ENCODE measurements at places on chromosomes 2 and 18. TPM values are rescaled to one million over a fixed set of nuclear protein-coding genes. Genes with fewer than 3 reads are reported as not detected.

The GALR1 gene
- not detected for total RNA-seq

The ALPP gene
- total RNA-seq, result not detected

DNA sequence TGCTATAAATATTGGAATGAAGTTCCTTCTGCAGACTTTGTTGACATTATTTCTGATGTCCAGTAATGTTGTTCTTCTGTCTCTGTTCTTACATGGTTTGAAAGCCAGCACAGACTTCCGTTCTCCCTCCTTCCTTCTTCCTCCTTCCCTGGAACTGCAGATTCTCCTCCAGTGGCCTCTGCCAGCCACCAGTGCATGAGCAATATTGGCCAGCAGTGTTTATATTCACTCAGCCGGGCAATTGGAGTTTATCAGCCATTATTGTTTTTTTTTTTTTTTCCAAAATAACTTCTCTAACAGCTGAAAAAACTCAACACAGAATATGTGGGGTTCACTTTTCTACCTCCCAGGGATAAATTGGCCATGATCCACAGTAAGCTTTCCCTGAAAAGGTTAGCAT lies 86.8 kb downstream of the ADCYAP1 start:
- no peak for DNase-seq

DNA sequence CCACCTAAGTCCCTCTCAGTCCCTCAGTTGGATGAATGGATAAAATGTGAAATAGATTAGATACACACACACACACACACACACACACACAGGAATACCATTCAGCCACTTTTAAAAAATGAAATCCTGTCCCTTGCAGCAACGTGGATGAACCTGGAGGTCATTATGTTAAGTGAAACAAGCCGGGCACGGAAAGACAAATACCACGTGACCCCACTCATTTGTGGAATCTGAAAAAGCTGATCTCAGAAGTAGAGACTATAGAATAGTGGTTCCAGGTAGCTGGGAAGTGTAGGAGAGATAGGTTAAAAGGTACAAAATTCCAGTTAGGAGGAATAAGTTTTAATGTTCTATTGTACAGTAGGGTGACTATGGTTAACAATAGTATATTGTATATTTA lies 31.0 kb downstream of the TTC32 start:
- no peak for DNase-seq

DNA sequence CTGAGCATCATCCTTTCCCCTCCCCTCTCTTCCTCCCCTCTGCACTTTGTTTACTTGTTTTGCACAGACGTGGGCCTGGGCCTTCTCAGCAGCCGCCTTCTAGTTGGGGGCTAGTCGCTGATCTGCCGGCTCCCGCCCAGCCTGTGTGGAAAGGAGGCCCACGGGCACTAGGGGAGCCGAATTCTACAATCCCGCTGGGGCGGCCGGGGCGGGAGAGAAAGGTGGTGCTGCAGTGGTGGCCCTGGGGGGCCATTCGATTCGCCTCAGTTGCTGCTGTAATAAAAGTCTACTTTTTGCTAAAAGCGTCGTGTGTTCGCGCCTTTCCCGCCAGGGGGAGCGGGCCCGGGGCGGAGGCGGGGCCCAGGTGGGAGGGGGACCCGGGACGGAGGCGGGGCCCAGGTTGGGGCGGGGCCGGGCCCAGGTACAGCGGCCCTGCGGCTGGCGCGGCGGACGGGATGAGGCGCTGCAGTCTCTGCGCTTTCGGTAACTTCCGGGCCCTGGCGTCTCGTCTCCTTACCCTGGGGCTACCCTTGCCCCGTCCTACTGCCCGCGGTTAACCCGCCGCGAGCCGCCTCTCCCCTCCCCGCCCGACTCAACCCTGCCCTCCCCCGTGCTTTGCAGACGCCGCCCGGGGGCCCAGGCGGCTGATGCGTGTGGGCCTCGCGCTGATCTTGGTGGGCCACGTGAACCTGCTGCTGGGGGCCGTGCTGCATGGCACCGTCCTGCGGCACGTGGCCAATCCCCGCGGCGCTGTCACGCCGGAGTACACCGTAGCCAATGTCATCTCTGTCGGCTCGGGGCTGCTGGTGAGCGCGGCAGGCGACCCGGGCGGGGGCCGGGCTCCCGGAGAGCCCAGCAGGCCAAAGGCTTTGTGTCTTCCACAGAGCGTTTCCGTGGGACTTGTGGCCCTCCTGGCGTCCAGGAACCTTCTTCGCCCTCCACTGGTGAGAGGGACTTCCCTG lies at the start of gene KRTCAP3:
KRTCAP3 (plus strand) TSS at position 424 of the 962 bp plus-strand sequence; CDS start at position 456, 32 bp downstream.
- peak; percentile 85 for DNase-seq

Data from Peyer's patch (tissue), 4 donors.